Amniotic stem cell (primary cell): ENCODE measurements at places on chromosomes 4 and X.

- DNase-seq, result no peak
These were observed 74.6 kb upstream of the C1QTNF7 start for GRCh38 chr4:15353207-15353606.

DNA sequence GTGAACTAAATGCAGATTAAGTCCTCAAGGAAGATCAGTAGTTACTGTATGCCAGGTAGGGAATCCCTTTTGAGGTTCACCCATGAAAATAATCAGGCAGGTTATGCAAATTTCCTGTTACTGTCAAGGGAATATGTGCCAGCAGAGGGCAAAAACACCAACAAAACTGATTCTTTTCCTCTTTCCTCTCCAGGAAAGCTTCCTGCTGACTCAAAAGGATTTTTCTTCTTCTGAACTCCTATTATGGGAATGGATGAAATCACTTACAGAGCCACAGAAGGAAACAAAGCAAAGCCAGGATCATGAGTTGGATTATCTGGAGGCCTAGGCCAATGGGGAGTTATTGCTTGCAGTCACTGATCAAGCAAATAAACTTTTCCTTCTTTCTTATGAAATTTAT is 49.7 kb downstream of the TMPRSS11F start:
- no peak for DNase-seq

DNA sequence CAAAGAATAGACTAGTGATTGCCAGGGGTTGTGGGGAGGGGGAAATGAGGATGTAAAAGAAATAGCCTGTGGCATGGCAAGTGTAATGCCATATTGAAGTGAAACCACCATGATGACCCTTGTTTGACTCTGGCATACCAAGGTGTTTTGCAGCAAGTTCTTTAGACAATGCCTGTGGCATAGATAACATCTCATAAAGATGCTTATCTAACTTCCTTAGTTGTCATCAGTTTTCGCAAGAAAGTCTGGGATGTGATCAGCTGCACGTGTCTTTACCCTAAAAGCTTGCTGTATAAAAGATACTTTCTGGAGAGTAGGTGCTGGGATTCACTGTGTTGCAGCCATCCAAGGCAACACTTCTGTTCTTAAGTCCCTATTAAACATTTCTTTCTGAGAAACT is 176.1 kb upstream of the MAGEB16 start:
- no peak for DNase-seq

DNA sequence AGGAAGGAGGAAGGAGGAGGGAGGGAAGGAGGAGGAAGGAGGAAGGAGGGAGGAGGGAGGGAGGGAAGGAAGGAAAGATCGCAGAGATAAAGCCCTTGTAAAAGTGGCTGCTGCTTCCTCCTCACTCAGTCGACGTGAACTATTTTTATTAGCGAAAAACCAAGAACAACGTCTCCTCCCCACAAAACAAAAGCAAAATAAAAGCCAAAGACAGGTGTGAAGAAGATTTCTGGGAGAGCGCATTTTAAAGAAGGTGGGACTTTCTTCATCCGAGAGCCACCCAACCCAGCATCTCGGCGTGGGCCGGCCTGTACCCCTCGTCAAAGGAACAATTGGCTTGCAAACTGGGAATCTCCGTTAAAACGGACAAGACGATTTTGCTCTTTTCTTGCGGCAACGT is 40.7 kb upstream of the ASMTL start:
- DNase-seq, result no peak

DNA sequence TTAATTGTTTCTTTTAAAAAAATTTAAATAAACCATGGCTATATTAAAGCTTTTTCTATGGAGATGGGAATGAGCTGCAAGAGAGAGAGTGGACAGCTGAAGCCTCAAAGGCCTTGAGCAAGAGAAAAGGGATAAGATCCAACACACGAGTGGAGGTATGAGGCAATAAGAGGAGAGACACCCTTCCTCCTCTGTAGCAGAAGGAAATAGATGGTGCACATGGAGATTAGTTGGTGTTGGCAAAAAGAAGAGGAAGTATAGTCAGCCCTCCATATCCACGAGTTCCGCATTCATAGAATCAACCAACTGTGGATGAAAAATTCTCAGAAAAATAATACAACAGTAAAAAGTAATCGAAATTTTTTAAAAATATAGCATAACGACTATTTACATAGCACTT is 3.2 kb downstream of the CXorf38 start:
- no peak for DNase-seq

DNA sequence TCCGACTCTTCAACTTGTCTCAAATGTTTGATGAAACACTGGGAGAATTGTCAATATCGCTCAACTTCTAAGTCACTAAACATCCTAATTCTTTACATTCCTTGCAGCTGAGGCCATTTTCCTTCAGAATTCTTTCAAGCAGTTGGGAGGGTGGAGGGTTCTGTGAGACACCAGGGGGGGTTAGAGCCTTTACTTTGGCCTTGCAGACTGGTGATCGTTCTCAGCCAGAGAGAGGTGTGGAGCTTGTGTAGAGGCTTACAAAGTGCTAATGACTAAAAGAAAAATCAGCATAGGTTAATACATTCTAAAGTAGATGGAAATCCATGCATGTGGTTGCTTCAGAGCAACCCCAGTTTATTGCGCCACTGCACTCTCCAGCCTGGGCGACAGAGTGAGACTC is 21.3 kb upstream of the SOX3 start:
- DNase-seq, result no peak

DNA sequence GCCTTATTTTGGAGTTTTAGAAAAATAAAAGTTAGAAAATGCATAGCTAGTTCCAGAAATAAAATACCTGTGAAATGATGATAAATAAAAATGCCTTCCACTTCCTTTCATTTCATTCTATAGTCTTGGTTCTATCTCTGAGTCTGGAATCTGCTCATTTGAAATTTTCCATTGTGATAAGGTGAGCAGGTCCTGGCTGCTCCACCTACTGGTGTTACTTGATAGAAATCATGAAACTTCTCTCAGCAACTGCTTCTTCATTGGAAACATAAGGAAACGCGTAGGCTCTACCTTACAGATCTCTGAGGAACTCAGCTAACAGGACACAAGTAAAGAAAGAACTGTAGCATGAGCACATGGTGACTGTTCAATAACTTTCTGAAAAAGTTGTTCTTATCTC is 141.8 kb downstream of the DCHS2 start:
- no peak for DNase-seq

DNA sequence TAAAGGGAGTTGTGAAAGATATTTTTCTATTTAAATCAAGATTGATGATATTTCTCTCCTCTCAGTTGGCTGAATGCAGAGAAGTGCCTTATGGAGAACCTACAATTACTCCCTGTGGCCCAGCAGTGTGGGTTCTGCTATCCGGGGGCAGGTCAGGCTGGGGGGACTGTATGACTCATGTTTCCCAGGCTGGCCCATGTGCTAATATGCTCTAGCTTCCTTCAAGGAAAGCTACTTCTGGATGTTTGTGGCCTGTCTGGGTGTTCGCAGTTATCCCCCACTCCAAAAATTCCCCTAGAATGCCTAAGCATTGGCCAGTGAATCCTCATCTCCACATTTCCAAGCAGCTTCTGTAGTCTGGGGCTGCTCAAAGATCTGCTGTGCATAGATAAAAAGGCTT is 58.9 kb upstream of the SPP1 start:
- no peak for DNase-seq

- DNase-seq, result no peak
These were observed 45.9 kb upstream of the PGRMC2 start for GRCh38 chr4:128333309-128334018.

DNA sequence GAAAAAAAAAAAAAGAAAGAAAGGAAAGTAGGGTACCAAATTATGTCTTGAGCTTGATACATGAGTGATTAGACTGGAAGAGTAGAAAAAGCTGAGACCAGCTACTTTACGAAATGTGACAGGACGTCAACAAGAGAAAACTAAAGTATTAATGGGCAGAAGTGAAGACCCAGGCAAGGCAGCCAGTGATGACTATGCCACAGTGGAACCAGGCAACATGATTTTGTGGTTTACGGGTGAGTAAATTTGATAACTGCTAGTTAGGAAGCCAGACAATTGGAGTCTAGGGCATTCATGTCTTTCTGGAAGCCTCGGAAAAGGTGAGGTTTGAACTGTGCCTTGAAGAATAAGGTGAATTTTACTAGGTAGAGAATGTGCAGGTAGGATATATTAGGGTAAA is 326.4 kb downstream of the TENM3 start:
- DNase-seq, result no peak

DNA sequence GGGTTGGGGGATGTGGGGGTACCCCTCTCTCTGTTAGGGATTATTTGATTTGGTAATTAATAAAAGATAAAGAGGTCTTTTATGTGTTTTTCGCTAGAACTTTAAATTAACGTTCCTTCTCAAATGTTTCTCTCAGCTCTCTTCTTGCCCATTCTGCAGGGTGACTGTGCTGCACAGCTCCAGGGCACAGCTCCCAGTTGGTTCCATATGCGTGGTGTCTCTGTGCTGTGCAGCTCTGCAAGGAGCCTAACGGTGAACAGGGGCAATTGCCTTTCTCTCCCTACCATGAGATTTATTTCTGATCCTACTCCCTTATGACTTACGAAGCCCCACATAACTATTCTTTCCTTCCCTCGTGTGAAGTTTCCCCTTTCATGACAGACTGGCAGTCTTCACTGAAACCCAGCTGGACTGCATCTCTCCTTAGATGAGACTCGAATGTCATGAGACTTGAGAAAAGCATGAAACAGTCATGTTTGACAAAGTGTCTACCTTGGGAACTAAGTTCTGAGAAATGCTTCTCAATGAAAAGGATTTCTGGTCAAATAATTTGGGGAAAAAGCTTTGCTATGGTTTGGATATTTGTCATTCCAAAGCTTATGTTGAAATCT is 50.2 kb upstream of the SPRY1 start:
- no peak for DNase-seq

DNA sequence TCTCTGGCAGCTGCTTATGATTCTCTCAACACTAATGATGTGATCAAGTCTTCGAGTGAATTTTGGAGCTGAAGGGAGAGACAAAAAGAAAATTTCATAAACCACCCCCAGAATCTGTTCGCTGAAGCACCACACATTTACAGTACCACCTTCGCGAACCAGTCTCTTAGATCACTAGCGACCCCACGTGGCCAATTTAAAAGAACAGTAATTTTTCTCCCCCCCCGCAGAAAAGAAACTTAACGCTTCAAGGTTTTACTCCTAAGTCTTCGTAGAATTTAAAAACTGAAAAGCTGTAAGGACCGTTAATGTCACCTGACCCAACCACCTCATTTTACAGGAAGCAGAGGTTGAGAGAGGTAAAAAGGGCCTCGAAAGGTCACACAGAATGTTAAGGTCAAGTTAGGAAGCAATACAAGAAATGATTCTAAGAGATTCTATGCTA is 187.5 kb downstream of the QDPR start:
- DNase-seq, result peak; percentile 34

DNA sequence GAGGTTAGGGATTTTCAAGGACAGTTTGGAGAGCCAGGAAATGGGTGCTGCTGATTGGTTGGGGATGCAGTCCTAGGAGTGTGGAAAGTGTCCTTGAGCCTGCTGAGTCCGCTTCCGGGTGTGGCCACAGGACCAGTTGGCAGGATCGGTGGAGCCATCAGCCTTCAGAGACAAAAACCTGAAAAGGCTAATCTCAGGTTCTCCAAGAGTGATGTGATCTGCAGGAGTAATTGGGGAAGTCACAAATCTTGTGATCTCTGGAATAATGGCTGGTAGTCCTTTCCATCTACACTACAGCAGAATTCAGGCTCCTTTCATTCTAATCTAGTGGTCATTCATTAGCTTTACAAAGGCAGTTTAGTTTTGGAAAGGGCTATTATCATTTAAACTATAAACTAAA is 55.9 kb upstream of the BMP2K start:
- no peak for DNase-seq

DNA sequence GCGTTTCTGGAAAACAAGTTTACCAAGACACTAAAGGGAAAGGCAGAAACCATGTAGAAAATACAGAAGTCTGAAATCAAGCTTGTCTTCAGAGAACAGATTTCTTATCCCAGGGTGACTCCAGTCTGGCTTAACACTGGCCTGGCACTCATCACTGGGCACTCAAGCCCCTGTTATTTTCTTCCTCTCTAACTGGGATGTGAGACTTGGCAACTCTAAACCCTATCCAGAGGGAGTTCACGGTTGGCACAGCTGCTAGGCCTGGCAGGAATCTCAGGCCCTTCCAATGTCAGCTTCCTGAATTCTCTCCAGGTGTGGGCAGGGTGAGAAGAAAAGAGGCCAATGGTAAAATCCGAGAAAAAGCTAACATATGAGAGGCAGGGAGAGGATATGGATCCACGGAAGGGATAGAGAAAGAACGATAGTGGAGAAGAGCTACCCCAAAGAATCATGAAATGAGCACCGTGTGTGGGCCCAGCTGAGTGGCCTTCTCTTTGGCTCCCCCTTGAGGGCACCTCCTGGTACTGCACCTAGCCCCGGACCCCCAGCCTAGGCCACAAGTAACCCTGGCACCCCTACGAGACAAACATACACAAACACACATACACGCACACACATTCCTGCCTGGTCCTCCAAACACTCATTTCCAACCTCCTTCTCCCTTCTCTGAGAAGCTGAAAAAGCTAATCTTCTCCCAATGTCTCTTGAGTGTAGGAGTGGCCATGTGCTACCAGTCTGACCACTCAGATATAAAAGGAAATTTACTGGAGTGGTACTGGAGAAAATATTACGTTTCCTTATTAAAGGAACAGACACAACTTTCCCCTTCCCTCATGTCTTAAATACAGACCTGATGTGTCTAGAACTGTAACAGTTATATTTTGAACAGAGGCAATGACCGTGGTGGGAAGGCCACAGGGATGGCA is 16.6 kb upstream of the PTCHD1 start:
- DNase-seq, result no peak

DNA sequence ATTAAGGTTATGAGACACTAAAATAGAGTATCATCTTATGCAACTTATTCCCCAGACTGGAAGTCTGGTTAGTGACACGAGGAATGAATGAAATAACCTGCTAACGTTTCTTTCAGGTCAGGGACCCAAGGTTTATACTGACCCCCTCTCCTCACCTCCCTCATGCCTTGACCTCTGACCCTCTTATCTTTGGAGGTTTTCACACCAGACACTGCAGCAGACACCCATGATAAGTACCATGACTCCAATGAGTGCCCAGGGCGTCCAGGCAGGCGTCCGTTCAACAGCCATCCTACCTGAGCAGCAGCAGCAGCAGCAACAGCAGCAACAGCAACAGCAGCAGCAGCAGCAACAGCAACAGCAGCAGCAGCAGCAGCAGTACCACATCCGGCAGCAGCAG is 4.2 kb upstream of the NLGN3 start:
- DNase-seq, result no peak

GRCh38 chr4:156420623-156421022 is 467.0 kb upstream of the CTSO start:
- no peak for DNase-seq

GRCh38 chr4:118337954-118338353 is 14.8 kb downstream of the PRSS12 start:
- no peak for DNase-seq

- no peak for DNase-seq
These were observed 116.9 kb upstream of the ENPEP start for GRCh38 chr4:110359076-110359475.

- no peak for DNase-seq
These were observed 5.0 kb upstream of the TSPAN5 start for GRCh38 chr4:98663226-98664006.

GRCh38 chrX:23811108-23811651 is 28.2 kb downstream of the SAT1 start:
- DNase-seq, result no peak
